ENCODE measurements at places on chromosomes 1 and 21.

- ATAC-seq = no peak
Observed at GRCh38 chr21:35159881-35160280, 110.8 kb upstream of the RUNX1 start.

DNA sequence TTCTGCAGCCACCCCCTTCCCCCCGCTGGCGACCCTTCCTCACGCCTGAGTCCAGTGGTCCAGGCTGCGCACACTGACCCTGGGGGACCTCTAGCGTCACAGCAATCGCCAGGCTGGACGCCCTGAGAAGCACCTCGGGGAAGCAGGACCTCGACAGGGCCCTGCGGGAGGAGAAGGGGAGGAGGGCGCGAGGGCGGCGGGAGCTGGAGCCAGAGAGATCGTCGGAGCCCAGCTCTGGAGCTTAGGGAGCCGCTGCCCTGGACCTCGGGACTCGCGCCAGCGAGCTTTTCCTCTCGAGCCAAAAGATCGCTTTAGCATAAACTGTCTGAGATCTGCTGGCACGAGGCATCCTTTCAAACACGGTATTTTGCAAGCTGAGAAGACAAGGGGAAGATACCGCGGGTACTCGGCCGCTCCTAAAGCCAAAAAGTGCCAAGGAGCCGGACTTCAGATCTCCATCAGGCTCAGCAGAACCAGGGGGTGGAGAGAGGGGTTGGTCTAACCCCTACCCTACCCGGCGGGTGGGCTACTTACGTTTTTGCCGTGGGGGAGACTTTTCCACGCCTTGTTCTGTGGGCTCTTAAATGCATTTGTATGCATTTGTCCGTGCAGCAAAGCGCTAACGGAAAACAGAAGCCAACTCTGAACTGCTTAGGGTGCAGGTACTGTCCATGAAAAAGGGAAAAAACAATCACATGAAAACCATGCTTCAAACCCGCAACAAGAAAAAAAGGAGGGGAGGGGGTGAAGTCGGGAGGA lies 586 bp downstream of the COL24A1 start:
- ATAC-seq = peak; percentile 52

- ATAC-seq = no peak
Observed at GRCh38 chr21:28614791-28615190, 377.9 kb downstream of the LTN1 start.

DNA sequence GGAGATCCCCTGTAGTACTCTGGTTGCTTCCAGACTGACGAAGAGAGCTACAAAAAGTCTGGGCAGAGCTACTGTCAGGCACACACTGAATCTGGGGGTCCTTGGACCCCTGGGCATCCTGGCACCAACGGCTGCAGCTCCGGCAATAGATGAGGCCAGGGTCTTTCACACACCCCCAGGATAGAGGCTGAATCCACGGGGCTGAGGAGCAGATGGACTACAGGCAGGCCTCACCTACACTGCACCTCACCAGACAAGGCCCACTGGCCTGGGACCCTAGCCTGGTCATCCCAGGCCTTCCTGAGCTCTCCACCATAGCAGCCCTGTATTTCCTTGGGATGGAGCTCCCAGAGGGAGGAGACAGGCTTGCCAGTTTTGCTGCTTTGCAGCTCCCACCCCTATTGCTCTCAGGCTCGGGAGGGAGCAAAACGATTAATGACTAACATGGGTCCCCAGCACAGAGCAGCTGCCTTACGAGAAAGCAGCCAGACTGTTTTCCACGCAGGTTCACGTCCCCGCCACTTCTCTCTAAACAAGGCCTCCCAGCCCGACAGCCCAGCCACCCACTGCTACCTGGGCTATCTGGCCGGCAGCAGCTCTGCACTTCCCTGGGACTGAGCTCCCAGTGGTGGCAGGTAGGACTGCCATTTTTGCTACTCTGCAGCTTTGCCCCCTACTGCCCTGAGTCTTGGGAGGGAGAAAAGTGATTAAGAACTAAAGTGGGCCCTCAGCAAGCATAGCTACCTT lies 1022.5 kb upstream of the ADGRL2 start:
- no peak for ATAC-seq

DNA sequence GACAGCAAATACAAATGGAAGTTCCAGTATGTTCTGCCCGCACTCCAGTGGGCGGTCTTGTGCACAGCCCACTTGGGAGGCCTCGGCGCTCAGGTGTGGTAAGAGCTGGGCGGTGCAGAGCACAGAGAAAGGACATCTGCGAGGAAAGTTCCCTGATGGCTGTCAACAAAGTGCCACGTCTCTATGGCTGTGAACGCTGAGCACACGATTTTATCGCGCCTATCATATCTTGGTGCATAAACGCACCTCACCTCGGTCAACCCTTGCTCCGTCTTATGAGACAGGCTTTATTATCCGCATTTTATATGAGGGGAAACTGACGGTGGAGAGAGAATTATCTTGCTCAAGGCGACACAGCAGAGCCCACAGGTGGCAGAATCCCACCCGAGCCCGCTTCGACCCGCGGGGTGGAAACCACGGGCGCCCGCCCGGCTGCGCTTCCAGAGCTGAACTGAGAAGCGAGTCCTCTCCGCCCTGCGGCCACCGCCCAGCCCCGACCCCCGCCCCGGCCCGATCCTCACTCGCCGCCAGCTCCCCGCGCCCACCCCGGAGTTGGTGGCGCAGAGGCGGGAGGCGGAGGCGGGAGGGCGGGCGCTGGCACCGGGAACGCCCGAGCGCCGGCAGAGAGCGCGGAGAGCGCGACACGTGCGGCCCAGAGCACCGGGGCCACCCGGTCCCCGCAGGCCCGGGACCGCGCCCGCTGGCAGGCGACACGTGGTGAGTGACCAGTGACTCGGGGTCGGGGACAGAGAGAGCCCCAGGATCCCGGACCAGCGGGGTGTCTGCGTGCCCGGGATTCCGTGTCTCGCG lies at the start of gene IL12RB2:
Gene IL12RB2 (plus strand): TSS at position 623 of the 810 bp plus-strand sequence. CDS start 12,496 bp downstream, outside the sequence.
- peak; percentile 87 for ATAC-seq

- no peak for ATAC-seq
Observed at GRCh38 chr1:168104535-168104934, 32.2 kb downstream of the GPR161 start.

GRCh38 chr1:151815716-151816327 lies 10.6 kb upstream of the LINGO4 start:
- no peak for ATAC-seq

DNA sequence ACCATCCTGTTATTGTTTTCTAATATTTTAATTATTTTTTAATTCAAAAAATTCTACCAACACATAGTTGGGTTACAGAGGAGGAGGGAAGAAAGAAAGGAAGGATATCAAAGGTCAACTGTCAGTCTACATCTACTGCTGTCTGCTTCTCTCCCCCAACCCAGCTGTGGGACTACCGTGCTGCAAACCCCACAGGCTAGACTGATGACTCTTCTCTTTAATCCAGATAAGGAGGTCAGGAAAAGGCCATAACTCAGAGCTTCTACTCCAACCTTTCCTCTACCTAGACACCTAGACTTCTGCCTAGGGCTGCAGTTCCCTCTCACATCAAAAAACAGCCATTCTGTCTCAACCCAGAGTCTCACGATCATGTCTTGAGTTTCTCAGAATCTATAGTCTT lies 124.2 kb upstream of the ETV3 start:
- ATAC-seq = no peak

GRCh38 chr21:37496972-37497371 lies 130.4 kb downstream of the DYRK1A start:
- ATAC-seq = no peak

DNA sequence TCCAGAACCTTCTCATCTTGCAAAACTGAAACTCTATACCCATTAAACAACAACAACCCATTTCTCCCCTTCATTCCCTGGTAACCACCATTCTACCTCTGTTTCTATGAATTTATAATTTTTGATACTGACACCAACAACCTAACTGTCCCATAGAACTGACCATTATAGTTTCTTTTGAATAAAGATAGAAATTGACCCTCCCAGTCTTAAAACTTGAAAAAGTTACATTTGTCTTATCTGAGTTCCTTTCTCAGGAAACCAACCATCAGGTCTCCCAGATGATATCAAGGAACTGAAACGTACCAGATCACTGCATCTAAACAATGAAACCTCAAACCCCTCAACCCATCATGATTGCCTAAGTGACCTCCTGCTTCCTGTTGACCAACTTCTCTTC lies 27.1 kb downstream of the RNF115 start:
- ATAC-seq = no peak

- ATAC-seq = no peak
Observed at GRCh38 chr1:3508757-3509415, 54.4 kb downstream of the ARHGEF16 start.

DNA sequence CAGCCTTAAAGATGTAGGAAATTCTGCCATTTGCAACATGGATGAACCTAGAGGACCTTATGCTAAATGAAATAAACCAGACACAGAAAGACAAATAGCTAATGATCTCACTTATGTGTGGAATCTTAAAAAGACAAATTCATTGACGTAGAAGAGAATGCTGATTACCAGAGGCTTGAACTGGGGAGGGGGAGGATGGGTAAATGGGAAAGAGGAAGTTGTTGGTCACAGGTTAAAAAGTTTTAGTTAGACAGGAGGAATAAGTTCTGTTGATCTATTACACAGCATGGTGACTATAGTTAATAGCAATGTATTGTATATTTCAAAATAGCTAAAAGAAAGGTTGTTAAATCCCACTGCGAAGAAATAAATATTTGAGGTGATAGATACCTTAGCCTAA lies 62.8 kb downstream of the PKN2 start:
- no peak for ATAC-seq

DNA sequence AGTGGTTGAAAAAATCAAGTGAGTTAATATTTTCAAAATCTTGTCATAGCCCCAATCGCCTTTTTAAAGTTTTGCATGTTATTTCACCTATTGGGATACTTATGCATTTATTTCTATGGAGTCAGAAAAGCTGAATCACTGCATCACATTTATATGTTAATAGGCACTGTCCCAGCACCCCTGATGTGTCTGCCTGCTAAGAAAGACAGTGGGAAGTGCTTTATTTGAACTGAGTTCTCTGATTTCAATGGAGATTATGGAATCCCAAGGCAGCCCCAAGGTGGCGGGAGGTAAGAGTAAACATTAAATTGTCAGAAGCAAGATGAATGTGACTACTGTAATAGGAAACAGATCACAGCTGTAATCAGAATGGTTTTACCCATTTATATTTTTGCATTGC lies 2225.7 kb downstream of the NCAM2 start:
- no peak for ATAC-seq

All from motor neuron (in vitro differentiated cells).